ENCODE measurements at places on chromosomes 6 and 20. TPM values are rescaled to one million over a fixed set of nuclear protein-coding genes. Genes with fewer than 3 reads are reported as not detected.

- no peak for DNase-seq
Measured at GRCh38 chr6:61809004-61809595, 476.9 kb downstream of the KHDRBS2 start.

DNA sequence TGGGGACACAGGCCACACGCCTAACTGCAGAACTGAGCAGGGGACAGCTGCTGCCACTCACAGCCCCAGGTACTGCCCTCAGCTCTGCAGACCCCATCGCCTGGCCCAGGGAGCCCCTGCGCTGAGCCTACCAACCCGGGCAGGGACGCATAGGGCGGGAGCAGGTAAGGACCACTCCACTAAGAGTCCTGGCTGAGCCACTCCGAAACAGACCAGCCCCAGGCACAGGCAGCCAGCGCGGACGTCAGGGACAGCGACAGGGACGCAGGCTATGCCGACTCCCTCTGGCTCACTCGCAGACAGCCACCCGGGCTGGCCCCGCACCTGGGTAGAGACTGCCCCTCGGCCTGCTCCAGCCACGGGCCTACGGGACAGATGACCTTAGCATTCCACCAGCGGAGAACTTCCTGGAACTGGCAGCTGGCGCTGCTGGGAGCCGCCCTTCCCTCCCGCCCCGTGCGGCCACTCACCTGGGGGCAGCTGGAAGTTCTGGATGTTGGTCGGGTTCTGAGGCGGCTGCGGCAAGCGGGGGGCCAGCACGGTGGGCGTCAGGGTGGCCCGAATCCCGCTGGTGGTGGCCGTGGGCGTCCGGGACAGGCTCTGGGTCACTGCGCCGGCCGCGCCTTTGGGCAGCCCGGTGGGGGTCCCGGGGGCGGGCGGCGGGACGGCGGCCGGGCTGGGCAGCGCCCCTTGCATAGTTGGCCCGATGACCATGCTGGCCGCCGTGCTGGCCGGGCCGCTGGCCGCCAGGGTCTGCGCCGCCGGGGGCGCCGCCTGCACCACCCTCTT, 1.5 kb downstream of the TAF4 start:
- DNase-seq, result no peak

- DNase-seq, result no peak
Measured at GRCh38 chr6:169112483-169113320, 140.9 kb downstream of the THBS2 start.

- DNase-seq, result no peak
Measured at GRCh38 chr6:167995302-167995701, 2.2 kb upstream of the KIF25 start.

GRCh38 chr20:2698912-2699311, 6.3 kb downstream of the EBF4 start:
- DNase-seq, result no peak

DNA sequence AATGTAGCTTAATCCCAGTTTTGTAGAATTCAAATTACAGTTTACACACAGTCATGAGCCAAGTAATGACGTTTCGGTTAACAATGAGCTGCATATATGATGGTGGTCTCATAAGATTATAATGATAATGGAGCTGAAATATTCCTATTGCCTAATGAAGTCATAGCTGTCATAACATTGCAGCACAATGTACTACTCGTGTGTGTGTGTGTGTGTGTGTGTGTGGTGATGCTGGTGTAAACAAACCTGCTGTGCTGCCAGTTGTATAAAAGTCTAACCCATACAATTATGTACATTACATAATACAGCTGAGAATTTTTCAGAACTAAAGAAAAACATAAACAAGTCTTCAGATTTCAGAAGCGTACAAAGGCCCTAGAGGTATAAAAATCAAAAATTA, 66.7 kb upstream of the ARID1B start:
- no peak for DNase-seq

- DNase-seq, result no peak
Measured at GRCh38 chr20:6501061-6501460, 266.4 kb upstream of the BMP2 start.

DNA sequence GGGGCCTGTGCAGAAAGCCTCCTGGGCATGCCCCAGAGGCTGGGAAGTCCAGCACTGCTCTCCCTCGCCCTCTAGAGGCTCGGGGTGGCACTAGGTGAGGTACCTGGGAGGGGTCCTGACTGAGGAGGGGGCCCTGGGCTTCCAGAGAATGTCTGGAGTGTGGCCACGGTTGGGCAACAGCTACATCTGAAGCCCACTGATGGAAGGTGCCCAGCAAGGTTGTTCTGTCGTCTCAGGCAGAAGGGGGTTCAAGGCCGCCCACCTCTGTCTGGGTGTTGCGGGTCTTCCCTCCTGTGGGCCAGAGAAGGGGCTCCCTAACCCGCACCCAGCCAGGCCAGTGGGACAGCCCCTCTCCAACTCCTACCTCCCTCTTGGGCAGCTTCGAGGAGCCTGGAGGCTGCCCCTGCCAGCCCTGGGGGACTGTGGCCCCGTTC, 11.4 kb upstream of the VEGFA start:
- no peak for DNase-seq

Gene SPAG4
- 4.9 TPM for polyA plus RNA-seq

Gene CST2
- not detected for polyA plus RNA-seq

Gene TCP11
- polyA plus RNA-seq, result 0.15 TPM

Gene ALDH5A1
- polyA plus RNA-seq, result 4.6 TPM

Gene COL19A1
- 4.6 TPM for polyA plus RNA-seq

Gene SUMO4
- not detected for polyA plus RNA-seq

All from urinary bladder (tissue), 4 donors.